CMK (cell line): ENCODE measurements at places on chromosomes 11 and 22.
A peak's percentile ranks its signal among the peaks of the same experiment; 100 is the strongest.

- DNase-seq: no peak
These were observed 579 bp upstream of the RASD2 start for GRCh38 chr22:35539910-35540594.

DNA sequence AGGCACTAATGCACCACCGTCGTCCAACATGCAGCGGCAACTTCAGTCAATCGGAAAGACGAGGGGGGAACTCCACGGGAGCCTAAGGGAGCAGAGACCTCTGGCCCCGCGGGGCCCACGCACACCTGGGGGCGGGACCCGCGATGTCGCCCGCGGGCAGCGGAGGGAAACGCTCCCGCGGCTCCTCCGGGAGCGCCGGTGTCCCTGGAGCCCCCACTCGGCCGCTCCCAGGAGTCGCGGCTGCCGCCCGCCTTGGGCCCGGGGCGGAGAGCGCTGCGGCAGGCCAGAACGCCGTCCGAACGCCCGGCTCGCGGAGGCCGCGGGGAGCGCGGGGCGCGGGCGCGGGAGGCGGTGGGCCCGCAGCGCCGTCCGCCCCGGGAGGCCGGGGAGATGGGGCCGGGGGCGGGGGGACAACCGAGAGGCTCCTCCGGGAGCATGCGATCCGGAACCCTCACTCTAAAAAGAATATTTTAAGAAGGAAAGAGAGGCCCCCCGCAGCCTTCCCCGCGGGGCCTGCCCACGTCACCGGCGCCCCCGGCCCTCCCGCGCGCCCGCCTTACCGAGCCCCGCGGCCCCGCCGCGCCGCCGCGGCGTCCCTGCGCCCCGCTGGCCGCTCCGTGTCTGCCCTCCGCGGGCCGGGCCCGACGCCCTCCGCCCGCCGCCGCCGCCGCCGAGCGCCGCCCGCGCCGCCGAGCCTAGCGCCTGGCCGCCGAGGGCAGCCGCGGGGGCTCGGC lies 86.6 kb upstream of the ARHGAP32 start:
- no peak for DNase-seq

DNA sequence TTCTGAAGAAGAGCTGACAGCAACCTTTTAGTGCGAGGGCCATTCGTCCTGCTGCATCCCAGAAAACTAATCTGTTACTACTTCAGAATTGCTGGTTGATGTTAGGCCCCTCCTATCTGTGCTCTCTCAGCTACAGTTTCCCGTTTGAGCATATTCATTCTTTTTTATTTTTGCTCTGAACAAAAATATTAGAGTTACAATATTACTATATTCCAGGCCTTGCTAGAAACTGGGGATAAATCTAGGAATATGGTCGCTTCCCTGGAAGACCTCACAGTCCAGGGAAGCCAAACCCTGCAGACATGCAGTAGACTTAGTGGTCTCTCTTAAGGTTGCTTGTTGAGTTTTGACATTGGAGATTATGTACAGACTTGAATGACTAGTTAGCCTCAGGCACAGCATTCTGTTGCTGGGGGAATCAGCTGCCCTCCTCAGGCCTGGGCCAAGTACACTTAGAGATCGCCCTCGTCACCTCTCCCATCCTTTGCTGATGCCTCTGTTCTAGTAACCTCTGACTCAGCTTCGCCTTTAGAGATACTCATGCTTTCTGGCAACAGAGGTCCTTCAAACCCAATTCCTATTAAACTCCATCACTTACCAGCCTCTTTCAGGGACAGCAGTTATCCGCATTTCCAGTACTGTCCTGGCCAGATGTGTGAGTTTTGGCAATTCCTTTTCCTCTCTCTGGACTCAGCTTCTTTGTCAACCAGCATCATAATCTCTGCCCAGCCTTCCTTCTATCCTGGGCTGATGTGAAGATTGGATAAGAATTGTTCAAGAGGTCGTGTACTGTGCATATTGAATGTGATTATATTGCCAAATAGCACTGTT lies 698 bp upstream of the ANAPC15 start:
- no peak for DNase-seq

GRCh38 chr22:47620391-47620790 lies 857.9 kb downstream of the TBC1D22A start:
- DNase-seq: no peak

GRCh38 chr11:131246663-131247062 lies 123.8 kb upstream of the NTM start:
- no peak for DNase-seq

DNA sequence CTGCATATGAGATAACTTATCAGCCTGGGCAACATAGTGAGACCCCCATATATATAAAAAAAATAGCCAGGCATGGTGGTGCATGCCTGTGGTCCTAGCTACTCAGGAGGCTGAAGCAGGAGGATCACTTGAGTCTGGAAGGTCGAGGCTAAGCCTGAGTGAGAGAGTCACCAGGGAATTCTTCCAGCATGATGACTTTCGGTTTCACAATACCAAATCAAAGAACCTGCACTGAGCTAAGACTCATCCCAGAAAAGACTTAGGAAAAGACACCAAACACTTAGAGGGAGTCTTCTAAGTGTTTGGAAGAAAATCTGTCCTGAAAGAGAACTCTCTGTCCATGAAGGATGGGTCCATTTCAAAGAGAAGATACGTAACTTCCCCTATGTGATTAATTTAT lies 12.7 kb downstream of the STK33 start:
- no peak for DNase-seq

DNA sequence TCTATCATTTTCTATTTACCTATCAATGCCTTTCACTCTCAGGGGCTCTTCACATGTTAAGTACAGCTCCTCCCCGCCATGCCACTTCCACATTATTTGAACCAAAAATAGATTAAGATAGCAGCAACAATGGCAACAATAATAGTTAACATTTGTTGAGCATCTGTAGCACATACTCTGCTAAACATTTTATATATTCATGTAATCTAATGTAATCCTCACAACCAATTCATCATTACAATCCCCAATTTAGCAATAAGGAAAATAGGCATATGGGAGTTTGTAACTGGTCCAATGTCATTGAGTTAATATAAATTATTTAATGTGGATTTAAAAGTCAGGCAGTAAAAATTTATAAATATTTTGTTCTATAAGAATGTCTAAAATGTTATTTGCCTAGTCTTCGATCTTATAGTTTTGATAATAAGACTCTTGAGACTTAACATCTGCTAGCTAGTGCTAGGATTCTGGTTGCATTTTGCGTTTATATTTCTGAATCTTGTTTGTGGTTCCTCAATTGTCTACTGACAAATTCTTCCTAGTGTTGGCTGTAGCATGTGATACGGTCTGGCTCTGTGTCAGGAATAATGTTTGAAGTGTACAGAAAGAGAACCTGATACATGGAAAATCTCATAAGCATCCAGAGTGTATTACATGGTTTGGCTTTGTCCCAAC lies 621.5 kb upstream of the LUZP2 start:
- no peak for DNase-seq

- DNase-seq: no peak
These were observed 8.9 kb upstream of the MUC15 start for GRCh38 chr11:26580929-26581328.

- no peak for DNase-seq
These were observed 13.7 kb upstream of the THY1 start for GRCh38 chr11:119436711-119437110.

GRCh38 chr22:29692327-29692640 lies 27.5 kb upstream of the CABP7 start:
- DNase-seq: no peak

DNA sequence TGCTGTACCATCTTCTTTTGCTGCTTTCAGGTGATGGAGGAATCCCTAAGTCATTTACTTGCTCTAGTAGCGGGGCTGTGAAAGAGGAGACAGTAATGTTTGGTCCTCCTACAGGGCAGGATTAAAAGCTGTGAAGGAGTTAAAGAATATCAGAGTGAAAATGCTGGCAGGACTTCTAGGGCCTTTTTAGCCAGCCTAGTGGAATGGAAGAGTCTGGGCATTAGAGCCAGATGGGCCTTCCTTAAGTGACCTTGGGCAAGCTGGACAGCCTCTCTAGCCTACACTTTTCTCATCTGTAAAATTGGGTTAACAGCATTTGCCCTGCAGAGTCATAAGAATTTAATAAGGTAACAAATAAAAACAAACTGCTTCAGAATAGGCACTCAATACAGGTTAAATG lies 114.7 kb downstream of the RBFOX2 start:
- DNase-seq: no peak

DNA sequence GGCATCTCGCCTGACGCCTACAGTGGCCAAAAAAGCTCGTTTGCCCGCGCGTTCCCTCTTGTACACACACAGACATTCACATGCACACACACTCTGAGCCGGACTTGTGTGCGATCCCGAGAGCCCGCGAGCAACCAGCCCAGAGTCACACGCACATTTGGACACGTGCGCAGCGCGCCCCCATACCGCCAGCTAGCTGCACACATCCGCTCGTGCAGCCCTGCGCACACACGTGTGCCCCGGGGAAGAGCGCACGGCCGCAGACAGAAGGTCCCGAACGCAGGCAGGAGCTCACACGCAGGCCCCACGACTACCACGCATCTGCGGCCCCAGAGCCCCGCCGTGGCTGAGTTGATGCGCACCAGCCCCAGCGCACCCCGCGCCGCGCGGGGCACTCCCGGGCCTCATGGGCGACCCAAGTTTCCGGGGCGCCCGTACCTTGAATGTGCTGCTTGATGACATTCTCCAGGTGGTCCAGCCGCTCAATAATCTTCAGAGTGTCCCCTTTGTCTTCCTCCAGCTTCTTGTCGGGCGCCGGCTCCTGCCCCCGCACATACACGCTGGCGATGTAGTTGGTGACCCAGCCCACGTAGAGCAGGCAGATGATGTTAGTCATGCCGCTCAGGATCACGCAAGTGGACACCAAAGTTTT lies 758 bp downstream of the GALNT18 start:
- no peak for DNase-seq

GRCh38 chr11:124961972-124962609 lies 8.1 kb downstream of the CCDC15 start:
- peak; percentile 37 for DNase-seq
